T follicular helper cell (primary cell): ENCODE measurements at places on chromosomes 13 and 19.
A peak's percentile ranks its signal among the peaks of the same experiment; 100 is the strongest.

GRCh38 chr19:55322204-55322885 lies 2.8 kb downstream of the TMEM150B start:
- DNase-seq = no peak

GRCh38 chr13:87677496-87678371 lies 6.6 kb downstream of the SLITRK5 start:
- no peak for DNase-seq

DNA sequence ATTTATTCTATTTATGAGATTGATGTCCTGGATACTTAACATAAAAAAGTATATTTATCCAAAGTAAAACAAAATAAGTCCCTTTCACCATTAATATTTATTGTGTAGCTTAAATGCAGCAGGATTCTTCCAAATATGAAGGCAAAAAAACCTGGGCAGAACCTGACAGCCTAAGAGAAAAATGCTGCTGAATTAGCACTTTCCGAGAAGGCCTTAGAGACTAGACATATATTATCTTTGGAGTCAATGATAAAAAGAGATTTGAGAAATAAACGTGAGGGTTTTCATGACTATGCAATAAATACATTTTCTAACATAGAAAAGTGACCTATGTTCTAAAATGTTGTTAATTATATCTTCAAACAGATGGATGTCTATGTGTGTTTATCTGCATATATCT lies 566.9 kb downstream of the PCDH9 start:
- no peak for DNase-seq

DNA sequence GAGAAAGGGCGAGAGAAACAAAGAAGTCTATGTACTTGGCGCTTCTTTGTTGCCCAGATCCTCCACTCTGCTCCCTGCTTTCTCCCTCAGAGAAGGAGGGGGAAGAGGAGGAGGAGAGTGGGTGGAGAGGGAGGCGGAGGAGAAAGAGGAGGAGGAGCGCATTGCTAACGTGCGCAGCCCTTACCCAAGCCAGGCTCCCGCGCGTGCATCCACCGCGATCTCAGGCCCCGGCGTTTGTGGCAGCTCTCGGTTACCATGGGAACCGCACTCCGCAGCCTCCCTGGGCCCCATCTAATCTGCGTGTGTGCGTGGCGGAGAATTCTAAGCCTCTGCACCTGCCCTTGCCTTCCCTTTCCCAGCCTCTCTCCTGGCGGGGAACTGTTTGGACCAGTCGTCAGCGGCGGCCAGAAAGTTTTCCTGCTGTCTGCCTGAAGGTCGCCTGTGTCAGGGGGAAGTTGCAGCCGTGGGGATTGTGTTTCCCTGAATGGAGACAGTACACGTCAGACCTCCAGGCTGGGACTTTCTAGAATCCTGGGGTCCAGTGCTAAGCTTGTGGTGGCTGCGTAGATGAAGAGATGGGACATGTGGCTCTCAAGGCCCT lies at the start of gene ERICH6B:
TSS of gene ERICH6B (minus strand) at position 239 of the 601 bp plus-strand sequence. CDS start 18,734 bp downstream, outside the sequence.
- DNase-seq = no peak

- DNase-seq = no peak
These were observed 43.5 kb upstream of the RGCC start for GRCh38 chr13:41413872-41414271.

DNA sequence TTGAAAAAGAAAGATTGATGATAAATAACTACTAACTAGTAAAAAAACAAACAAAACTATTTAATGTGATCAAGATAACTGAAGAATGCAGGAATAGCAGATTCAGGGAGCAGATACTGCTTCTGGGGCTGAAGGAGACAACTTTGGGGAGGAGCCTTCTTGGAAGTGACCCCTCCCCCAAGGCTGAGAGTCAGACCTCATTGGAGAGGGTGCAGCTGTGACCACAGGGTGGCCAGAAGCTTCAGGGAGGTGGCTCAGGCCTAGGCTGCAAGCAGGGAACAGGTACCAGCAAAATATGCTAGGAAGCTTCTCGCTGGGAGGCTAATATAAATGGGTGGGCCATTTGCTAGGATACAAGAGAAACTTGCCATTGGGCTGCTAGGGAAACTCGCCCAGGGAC lies 149.9 kb downstream of the MYO16 start:
- DNase-seq = no peak

GRCh38 chr13:93744033-93744432 lies 517.4 kb downstream of the GPC6 start:
- DNase-seq = no peak

DNA sequence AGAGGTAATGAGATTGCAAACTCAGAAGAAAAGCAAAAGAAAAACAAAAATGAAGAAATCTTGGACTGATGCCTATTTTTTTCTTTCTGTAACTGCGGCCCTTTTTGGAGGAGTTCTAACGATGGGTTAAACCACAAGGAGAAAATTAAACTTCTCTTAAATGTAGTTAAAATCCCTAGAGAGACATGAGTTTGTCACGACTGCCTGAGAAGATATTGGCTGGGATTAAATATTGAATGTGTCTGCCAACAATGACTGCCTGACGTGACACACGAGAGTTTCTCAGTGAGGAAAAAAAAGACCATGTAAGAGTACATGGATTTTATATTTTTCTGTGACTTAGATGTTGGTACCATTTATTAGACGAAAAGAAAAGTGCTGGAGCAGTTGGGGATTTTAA lies 1013.4 kb downstream of the PCDH9 start:
- no peak for DNase-seq

GRCh38 chr13:93922063-93922855 lies 557.2 kb downstream of the DCT start:
- DNase-seq = no peak

DNA sequence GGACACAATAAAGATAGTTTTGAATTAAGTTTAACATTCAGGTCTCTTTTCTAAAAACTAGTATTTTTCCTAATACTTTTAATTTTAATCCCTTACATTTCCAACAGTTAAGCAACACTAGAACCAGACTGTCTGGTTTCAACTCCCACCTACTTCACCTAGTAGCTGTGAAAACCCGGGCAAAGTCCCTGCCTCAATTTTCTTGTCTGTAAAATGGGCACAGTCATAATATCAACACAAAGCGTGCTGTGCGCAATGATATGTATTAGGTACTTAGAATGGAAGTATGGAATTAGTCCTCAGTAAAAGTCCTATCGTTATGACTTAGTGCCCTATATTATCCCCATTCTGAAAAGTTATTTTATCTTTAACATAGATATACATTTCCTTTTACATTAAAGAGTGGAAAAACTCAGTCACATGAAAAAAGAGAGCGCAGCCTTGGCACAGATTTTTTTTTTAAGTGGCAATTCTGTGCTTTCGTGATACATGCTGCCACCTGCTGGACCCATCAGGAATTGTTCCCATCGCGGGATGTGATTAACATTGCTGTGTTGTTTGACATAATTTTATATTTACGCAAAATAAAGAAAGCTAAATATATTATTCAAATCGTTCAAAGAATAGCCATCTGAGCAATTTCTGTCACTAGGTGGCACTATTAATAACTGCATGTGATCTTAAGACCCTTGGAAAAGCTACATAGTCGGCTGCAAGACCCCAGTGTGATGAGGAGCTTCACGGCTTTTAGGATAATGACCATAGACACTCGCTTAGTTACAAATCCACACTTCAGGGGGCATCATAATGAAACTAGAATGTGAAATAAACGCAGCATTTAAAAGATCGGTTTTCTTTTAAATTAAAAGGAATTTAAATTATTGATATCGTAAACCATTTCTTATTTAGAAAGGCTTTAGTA lies 59.9 kb downstream of the LIG4 start:
- peak; percentile 40 for DNase-seq

DNA sequence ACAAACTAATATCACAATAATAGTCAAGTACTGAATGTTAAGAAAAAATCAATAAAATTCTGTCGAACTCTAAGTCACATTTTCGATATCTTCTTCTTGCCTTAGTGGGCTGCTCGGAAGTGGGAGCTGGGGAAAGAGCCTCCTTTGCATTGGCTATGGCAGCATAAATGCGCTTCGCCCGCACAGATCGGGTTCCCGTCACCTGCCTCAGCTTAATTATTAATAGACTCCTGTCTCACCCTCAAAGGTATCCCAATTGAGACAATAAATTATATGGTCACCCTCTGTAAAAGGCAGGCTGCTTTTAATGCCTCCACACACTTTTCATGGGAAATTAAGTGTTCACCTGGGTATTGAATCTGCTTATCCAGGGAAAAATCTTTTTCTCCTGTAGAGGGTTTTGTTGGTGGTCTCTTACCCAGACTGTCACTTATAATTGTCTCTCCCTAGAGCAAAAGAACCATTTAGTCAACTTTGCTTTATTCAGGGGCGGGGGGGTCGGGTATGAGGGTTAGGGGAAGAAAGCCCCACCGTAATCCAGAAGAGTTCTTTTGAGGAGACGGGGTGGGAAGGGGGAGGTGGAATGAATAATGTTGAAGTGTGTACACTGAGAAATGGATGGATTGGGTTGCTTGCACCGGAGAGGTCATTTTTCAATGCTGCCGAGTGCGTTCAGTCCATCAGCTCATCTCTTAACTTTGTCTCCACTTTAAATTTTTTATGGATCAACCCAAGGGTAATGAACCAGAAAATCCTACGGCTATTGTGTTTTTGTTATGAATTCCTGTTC lies 682.6 kb upstream of the SGCG start:
- DNase-seq = no peak

DNA sequence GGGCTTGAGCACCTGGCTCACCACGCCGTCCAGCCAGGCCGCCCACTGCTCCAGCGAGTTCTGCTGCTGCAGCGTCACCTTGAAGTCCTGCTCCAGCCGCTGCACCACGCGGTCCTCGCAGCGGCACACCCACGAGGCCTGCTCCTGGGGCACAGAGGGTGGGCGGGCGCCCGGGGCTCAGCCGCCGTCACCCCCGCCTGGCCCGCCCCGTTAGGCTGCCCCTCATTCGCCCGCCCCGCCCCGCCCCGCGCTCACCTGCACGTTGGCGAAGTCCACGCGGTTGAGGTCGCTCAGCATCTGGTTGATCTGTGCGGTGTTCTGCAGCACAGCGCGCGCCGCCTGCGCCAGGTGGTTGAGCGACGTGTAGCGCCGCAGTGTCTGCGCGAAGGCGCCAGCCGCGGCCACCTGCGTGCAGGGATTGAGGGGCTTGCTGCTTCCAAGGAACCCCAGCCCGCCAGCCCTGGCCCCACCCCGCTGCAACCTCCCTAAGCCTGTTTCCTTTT lies 11.3 kb downstream of the DCAF15 start:
- no peak for DNase-seq

DNA sequence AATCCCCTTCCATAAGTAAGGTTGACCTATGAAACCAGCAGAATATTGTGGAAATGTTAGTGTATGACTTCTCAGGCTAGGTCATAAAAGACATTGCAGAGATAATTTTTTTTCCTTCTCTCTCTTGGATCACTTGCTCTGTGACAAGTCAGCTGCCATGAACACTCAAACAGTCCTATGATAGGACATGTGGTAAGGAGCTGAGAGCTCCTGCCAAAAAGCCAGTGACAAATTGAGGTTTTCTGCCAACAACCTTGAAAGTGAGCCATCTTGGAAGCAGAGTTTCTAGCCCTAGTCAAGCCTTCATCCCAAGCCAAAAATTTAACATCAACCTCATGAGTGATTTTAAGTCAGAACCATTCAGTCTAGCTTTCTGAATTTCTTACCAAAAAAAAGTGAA lies 270.9 kb upstream of the NBEA start:
- DNase-seq = no peak

DNA sequence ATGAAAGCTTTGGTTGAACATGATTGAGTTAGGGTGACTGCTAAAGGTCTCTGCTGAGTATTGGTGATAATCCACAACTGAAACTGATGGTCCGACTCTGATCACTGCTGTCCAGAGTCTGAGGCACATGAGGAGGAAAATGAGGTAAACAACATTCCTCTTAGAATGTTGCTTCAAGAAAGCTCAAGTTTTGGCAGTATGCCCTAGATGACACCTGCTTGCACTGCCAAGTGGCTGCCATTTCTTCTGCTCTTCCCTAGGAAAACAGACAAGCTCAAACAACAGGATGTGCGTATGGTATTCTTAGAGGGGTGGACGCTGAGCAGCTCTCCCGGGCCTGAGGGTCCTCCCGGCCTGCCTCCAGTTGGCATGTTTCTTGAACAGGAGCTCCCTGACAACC lies 15.2 kb upstream of the MTIF3 start:
- no peak for DNase-seq

- no peak for DNase-seq
These were observed 35.8 kb upstream of the TM9SF2 start for GRCh38 chr13:99465454-99465853.

GRCh38 chr13:48448959-48449614 lies 36.2 kb upstream of the LPAR6 start:
- no peak for DNase-seq

- no peak for DNase-seq
These were observed 277.5 kb upstream of the SOX1 start for GRCh38 chr13:111789420-111789819.

DNA sequence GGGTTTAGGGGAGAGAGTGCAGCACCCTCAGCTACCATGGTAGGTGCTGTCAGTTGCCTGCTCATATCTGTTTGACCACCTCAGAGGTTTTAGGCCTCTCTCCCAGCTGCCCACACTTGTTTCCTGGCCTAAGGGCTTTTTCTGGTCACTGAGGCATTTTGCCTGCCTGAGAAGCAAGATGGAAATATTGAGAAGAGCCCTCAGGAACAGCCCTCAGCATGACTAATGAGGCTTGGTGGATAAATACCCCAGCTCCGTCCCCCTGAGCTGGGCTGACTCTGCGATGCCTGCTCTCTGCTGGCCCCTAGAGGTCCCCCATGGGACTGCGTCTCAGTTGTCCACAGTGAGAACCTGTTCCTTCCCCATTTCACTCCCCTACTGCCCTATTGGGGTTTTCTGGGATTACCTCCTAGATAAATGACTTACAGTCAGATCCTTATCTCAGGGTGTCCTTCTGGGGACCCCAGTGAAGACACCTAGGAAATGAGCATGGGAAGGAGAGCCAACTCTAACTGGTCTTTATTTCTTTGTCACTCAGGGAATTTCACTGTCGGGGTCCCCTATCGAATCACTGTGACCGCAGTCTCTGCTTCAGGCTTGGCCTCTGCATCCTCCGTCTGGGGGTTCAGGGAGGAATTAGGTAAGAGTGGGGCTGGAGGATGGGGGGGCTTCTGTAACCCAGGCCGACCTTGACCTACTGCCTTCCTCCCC lies 13.3 kb downstream of the PALM3 start:
- peak; percentile 56 for DNase-seq

DNA sequence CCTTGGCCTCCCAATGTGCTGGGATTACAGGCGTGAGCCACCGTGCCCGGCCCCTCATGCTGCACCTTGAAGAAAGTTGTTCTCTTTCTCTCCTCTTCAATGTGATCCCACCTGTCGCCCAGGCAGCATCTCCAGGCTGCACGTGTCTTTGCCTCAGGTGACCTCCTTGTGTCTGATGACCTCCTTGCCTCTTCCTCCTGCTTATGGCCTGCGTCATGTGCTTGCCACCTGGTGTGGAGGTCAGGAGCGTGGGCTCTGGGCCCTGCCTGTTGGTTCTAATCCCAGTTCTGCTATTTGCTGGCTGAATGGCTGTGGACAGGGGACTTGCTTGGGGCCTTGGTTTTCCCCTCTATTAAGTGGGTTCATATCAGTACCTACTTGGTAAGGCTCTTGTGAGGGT lies 6.3 kb downstream of the BICRA start:
- DNase-seq = no peak

- no peak for DNase-seq
These were observed 3.2 kb downstream of the PTBP1 start for GRCh38 chr19:800360-801029.

GRCh38 chr19:8489561-8490394 lies 12.7 kb downstream of the PRAM1 start:
- DNase-seq = no peak
